HAP-1 (cell line): ENCODE measurements at places on chromosomes 11 and 22.

DNA sequence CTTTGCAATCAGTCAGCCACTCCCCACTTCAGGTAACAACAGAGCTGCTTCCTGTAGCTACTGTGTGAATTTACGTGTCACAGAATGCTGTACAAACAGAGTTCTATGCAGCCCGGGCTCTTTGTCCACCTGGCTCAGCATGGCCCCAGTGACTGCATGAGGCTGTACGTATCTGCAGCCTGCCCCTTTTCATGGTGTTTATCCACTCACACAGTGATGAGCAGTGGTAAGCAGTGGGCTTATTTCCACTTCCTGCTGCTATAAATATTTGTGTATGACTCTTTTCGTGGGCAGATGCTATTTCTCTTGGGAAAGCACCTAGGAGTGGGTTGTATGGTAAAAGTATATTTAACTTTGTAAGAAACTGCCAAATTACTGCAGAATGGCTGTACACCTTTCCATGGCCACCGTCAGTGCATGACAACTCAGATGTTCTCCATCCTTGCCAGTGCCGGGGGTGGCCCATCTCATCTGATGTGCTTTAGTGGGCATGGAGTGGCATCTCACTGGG lies 43.3 kb downstream of the MYEOV start:
- DNase-seq = no peak

GRCh38 chr22:20383538-20383937 lies 10.4 kb upstream of the ZNF74 start:
- no peak for DNase-seq

DNA sequence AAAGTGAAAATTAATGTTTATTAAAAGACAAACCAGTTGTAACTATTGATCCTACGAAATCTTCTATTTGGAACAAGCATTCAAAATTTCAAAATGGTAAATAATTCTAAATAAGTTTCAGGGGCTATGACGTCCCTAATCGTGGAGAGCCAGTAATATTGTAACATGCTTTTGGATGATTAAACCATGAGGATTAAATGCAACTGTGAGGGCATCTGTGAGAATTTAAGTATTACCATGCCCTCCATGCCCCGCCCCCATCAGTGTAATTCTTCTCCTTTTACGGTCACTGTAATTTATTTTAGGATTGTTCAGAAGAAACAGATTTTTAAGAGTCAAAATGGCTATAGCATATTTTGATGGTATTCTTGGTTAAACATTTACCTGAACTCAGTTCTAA lies 133.2 kb downstream of the APOL5 start:
- no peak for DNase-seq

DNA sequence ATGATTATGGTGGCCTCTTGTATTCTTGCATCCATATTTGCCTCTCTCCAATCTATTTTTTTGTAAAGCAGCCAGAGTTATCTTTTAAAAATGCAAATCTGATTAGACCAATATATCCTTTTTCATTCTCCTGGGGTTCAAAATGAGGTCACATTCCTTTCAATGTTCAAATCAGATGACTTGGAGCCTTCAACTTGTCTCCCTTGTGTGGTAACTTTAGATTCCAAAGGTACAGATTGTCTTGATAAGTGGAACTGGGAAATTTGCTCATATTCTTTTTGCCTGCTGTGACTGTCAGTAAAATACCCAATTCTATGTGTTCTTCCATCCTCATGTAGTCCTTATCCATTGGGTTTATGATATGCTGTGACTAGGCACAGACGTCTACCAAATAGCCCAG lies 15.1 kb upstream of the CAPRIN1 start:
- DNase-seq = no peak

- no peak for DNase-seq
Observed at GRCh38 chr22:31616315-31616980, 45.6 kb downstream of the PISD start.

DNA sequence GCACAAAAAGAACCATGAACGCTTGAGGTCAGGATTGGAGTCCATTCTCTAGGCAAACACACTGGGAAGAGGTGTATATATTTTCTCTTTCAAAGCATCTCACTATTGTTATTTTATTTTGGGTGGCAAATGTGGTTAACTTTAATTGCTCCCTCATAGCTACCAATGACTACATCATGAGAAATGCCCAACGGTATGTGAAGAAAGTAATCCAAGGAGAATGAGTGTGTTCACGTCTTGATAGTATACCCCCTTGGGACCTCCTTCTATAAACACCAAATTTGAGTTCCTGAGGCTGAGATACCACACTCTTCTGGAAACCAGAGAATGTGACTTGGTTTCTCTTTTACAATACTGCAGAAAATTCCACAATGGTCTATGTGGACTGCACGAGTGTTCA lies 15.8 kb downstream of the OR8D1 start:
- no peak for DNase-seq

DNA sequence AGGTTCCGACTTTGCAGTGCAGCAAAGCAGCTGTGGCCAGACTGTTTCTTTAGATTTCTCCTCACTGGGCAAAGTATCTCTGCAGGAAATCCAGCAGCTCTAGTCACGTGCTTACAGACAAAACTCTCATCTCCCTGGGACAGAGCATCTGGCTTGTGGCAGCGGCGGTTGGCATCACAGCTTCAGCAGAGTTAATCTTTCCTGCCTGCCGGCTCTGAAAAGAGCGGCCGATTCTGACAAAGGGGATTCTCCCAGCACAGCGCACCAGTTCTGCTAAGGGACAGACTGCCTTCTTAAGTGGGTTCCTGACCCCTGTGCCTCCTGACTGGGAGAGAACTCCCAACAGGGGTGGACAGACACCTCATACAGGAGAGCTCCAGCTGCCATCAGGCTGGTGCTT lies 1357.3 kb upstream of the TENM4 start:
- no peak for DNase-seq

DNA sequence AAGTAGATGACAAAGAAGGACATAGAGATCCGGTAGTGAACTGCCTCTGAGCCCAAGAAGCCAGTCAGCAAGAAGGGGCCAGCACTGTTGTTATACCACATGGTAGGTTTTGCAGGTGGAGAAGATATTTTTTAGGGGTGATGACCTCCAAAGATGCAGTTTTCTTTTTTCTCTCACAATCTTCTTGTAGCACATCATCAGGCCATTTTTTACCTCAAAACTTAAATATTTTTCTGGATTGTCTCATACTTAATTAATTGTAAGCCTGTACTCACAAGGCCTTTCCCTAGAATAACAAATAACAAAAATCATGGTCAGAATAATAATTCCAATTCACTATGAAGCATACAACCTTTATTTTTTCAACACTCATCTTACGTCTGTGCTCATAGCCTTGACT lies at the start of gene OR51B4:
TSS of gene OR51B4 (minus strand) at position 101 of the 400 bp plus-strand sequence. CDS start at position 101, 0 bp downstream.
- DNase-seq = no peak

- no peak for DNase-seq
Observed at GRCh38 chr22:31951194-31952093, 7.1 kb downstream of the YWHAH start.

DNA sequence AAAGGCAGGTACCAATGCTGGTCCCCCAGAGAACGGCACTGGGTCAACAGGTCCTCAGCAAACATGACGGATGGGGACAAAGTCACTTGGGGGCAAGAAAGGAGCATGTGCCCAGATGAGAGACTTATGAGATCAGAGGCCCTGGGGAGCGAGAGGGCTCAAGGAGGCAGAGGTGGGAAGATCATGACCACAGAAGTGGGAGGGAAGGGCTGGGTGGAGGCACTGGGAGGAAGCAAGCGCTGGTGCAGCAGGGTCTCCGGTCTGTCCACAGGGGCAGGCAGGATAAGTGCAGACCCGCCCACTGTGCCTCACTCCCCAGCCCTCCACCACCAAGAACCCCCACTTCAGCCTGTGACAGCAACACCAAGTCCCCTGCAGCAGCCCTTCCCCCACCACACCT lies 10.9 kb downstream of the ELFN2 start:
- no peak for DNase-seq

GRCh38 chr11:20448834-20449233 lies 61.3 kb downstream of the PRMT3 start:
- no peak for DNase-seq

- DNase-seq = no peak
Observed at GRCh38 chr11:88411265-88411664, 73.7 kb upstream of the CTSC start.

GRCh38 chr11:56848141-56848809 lies 99.8 kb upstream of the OR9G4 start:
- no peak for DNase-seq

DNA sequence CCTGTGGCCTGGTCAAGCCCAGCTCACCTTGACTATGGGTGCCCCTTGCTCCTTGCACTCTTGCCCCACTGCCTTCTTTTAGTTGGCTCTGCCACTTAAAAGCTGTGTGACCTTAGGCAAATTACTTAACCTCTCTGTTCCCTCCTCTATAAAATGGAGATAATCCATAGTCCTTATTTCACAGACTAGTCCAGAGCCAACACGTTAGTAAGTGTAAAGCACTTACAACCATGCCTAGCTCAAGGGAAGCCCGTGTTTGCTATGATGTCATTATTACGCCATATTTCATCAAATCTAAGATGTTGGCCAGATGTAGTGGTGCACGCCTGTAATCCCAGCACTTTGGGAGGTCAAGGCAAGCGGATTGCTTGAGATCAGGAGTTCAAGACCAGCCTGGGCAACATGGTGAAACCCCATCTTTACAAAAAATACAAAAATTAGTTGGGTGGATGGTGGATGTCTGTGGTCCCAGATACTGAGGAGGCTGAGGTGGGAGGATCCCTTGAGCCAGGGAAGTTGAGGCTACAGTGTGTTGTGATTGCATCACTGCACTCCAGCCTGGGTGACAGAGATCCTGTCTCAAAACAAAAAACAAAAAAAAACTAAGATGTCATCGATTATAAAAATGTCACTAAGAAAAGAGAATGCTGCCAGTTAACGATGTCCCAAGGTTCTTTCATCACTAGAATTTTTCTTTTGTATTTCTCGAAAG lies 2.3 kb upstream of the CCDC88B start:
- no peak for DNase-seq

DNA sequence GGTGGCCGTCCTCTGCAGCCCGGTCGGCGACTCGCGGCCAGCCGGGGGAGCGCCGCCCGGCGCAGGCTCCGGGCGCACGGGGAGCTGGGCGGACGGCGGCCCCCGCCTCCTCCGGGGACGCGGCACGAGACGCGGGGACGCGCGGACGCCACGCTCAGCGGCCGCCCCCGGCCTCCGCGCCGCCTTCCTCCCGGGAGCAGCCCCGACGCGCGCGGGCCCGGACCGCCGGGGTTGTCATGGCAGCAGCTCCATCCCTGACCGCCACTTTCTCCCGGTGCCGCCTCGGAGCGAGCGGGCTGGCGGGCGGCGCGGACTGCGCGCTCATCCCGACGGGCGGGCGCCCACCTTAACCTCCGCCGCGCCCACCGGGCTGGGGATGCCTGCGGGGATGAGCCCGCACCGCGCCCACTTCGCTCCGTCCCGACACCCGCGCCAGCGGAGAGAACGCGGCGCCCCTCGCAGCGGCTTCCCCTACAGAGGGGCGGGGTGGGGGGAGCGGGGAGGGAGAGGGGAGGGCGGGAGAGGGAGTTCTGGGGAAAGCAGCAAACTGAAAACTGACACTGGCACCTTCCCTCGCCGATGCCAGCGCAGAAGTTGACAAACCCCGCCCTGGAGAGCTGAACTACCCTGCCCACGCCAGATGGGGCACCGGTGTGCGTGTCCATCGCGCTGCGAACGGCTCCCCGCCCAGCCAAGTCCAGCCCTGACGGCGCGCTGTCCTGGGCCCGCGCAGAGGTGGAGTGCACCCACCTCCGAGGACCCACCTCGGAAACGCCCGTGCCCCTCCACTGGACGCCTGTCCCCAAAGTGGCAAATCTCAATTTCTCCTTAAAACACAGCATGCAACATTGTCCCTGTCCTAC lies 588.4 kb downstream of the OPCML start:
- no peak for DNase-seq

GRCh38 chr11:33618956-33619355 lies 81.7 kb downstream of the C11orf91 start:
- no peak for DNase-seq

DNA sequence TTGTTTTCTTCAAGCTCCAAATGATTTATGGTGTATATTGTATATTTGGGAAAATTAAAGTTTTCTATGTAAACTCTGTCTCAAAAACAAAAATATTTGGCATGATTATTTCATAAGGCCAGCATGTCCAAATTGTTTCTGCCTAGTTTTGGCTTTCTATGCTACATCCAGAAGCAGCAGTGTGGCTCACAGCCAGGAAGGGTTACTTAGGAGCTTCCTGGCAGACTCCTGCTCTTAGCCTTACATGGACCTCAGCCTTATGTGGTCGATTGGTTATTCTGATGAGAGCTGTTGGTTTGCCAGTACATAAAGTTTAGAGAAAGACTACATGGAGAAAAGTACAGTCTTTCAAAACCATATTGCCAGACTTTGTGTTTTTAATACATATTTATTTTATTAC lies 297.7 kb upstream of the FAT3 start:
- no peak for DNase-seq

DNA sequence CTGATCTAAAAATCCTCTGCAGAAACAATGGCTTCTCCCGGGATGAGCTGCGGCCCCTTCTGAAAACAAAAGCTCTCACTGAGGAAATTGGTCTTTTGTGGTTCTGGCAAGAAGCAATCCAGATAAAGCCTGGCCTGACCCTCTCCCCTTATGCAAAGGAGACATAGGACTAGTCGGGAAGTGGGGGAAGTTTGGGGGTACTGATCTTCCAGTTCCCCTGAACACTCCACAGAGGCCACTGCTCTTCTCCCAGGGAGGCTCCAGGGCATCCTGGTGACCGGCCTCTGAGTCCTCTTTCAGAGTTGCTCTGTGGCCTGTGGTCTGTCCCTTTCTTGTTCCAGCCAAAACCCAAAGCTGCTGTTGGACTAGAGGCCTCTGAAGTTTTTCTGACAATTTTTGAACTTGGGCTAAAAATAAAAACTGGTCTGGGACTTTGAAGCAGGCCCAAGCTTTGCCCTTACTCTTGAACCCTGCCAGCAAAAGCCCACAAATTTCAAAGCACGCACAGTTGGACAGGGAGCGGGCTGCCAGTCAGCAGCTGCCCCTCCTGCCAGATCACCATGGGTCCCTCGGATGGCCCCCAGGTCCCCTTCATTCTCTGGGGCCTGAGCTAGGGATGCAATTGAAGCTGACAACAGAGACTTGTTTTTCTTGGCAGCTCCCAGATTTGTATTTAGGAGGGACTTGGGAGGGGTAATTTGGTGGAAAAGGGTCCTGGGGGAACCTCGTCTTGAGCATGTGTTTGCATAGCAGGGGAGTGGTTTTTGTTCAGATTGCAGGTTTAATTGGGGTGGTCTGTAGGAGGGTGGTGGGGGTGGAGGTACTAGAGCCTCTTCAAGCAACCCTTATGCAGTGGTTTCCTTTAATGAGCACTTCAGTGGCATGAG lies 381.6 kb upstream of the CADM1 start:
- DNase-seq = no peak
